Stimulated activated CD4-positive, alpha-beta T cell treated with anti-CD3 and anti-CD28 coated beads, Interleukin-1b, Interleukin-23, amount 100 ng/mL, for 1 hour (primary cell): ENCODE measurements at places on chromosomes 7 and 10.

DNA sequence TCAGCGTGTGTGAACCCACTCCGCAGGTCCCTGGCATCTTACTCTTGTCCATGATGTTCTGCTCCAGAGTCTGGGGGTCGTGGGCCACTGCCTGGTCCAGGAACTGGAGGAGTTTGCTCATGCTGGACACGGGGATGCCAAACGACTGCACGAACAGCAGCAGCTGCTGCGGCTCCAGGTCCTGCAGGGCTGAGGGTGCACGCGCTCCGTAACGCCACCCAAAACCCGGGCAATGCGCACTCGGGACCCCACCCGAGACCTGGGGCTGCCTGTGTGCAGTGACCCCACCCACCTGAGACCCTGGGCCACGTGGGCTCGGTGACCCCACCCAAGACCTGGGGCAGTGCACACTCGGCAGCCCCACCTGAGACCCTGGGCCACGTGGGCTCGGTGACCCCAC, 22.0 kb upstream of the MICALL2 start:
- DNase-seq, result no peak

- DNase-seq, result no peak
These were observed 46.9 kb downstream of the CUZD1 start for GRCh38 chr10:122798704-122799231.

DNA sequence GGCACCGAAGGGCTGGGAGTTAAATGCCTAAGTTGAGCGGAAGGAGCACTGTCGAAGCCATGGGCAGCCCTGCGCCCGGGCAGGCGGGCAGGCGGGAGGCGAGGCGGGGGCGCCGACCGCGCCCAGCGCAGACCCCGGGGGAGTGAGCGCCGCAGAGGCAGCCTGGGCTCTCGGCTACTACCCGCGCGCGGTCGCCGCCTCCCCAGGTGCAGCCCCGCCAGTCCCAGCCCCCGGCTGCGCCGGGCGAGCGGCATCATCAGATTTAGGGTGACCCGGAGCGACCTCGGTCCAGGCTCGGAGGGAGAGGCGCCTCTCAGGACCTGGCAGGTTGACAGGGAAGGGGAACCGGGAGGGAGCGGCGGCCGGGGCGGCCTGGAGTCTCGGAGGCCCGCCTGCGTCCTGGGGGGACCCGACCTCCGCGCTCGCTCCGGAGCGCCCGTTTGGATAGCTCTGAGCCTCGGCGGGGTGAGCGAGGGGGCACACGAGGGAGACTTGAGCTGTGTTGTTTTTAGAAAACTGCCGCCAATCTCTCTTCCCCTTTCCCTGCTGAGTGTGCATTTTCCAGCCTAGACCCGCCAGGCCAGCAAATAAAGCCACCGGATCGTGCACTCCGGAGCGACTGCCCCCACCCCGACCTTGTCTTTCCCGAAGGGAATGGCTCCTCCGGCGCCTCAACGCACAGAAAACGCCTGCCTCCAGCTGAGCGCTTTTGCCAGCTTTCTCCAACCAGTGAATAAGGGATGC, 2.3 kb upstream of the NRP1 start:
- no peak for DNase-seq

- no peak for DNase-seq
These were observed 290.9 kb downstream of the PTPRN2 start for GRCh38 chr7:158296798-158297104.

- no peak for DNase-seq
These were observed 101.1 kb downstream of the LYZL1 start for GRCh38 chr10:29389935-29390334.

GRCh38 chr7:11699666-11700065, 132.3 kb downstream of the THSD7A start:
- DNase-seq, result no peak

DNA sequence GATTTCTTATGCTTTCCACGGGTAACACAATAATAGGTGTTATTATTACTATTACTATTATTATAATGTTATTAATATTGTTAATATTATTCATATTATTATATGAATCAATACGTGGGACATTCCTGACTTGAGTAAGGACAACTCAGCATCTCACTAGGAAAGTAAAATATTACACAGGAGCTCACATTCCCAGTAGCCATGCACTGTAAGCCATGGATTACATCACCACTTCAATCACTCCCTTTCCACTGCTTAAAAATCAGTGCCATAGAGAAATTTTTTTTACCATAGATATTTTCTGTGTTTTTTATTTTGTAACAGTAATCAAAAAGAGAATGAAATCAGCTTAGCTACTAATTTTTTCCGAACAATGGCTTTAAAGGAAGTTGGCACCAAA, 68.5 kb upstream of the DGKI start:
- no peak for DNase-seq

DNA sequence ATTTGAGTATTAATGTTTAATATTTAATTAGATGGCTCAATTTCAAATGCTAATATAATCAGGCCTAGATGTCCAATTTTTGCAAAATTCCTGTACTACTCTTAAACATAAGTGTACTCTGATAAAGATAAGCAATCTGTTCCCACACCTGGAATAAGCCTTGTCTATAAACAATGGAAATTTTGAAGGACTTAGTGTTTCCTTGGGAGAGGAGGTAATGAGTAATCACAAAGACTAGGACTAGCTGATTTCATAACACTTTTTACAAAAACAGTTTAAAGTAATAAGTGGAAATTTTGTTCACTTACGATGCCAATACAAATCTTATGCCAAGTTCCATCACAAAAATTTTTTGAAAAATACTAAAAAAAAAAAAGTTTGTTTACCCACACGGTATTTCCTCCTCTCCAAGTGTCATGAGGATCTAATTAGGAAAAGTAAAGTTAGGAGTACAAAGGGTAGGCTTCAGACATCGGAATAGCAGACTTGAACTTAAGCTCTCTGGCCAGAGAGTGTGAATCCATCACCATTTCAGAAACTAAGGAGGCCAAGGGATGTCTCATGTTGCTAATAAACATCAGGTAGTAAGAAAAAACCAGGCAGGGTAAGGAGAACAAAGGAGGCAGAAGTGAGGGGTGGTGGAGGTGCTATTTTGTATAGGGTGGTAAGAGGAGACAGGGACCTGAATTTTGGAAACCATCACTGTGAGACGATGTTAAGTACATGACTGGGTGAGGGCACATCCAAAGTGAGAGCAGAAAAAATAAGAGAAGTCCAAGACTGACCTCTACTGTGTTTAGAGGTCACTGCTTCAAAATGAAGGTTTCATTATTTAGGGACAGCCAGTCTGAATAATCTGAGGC, 61.3 kb downstream of the RAPGEF5 start:
- DNase-seq, result no peak

- no peak for DNase-seq
These were observed 4.1 kb downstream of the IL6 start for GRCh38 chr7:22730921-22731654.

GRCh38 chr7:74455928-74456327, 2.2 kb downstream of the GTF2IRD1 start:
- DNase-seq, result no peak

DNA sequence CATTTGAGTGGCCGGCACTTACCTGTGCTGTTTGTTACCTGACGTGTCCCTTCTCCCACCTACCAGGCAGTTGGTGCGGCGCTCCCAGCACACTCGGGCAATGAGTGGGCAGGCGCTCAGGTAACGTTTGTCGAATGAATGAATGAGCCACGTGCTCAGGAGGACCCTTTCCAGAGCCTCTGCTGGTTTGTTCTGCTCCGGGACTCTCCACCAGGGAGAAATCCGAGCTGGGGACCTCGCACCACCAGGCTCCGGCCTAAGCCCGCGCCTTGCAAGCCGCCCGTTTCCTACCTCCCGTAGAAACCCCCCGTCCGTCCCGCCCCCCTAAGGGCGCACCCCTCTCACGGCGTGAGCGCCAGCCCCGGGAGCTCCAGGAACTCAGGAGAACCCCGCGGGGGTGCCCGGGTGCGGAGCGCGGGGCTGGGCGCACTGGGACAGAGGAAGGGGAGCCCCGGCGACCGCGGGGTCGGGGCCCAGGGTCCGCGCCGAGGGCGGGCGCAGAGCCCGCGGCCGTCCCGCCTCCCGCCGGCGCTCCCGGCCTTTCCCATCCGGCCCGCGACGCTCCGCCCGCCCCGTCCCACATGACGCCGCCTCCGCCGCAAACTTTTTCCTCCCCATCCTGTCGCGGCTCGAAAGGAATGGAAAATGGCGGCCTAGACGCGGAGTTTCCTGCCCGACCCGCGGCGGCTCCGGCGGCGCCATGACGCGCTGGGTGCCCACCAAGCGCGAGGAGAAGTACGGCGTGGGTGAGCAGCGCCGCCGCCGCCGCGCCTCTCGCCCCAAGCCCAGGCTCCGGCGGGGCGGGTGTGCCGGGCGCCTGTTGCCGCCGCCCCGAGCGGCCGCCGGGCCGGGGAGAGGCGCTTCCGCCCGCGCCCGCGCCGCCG, at the start of gene DOCK1:
TSS of gene DOCK1 (plus strand) at position 611 of the 884 bp plus-strand sequence. CDS start at position 701, 90 bp downstream.
- no peak for DNase-seq

- no peak for DNase-seq
These were observed 32.2 kb upstream of the UTF1 start for GRCh38 chr10:133197786-133198185.

- DNase-seq, result no peak
These were observed 46.1 kb upstream of the ZMIZ1 start for GRCh38 chr10:79022565-79023230.

DNA sequence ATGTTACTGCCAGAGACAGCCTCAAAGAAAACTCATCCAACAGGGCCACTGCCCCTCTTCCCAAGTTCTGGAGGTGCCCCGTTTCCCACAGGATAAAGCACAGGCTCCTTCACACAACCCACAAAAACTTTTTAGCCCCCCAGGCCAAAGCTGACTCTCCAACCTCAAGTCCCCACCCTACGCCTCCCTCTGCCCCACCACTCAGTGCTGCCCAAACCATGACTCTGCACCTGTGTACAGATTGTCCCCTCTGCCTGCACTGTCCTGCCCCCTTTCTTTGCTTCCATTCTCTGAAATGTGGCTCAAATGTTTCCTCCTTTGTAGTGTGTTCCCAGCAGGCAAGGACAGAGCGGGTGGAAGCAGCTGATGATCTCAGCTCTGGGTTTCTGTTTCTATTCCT, 284.0 kb downstream of the GRID1 start:
- no peak for DNase-seq

GRCh38 chr10:58013406-58013805, 254.3 kb downstream of the IPMK start:
- DNase-seq, result no peak

- no peak for DNase-seq
These were observed 2.8 kb downstream of the PRF1 start for GRCh38 chr10:70599791-70600190.

- DNase-seq, result no peak
These were observed 99.1 kb upstream of the SEC61G start for GRCh38 chr7:54858008-54858692.

DNA sequence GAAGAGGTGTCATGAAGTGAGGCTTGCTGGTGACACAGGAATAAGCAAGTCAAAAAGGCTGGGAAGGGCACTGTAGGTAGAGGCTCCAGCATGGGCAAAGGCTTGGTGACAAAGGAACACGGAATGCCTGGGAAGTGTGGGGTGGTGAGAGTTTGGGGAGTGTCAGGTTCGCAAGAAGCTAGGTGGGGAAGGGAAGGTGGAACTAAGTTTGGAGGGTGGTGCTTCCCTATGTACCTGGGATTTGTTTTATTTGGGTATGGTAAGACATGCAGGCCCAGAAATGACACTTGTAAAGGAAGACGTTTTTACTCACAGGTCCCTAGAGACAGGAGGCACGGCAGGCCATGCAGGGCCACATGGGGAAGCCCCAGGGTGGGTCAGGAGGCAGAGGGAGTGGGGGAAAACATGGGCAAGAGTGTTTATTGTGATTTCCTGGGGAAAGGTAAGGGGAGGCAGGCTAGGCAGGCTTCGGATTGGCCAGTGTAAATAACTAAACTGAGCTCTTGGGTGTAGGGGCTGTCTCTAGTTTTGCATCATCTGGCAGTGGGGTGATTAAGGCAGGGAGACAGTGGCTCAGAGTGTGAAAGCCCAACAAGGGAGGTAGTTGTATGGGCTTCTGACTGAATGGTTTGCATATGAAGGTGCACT, 52.1 kb downstream of the SH2D4B start:
- no peak for DNase-seq

DNA sequence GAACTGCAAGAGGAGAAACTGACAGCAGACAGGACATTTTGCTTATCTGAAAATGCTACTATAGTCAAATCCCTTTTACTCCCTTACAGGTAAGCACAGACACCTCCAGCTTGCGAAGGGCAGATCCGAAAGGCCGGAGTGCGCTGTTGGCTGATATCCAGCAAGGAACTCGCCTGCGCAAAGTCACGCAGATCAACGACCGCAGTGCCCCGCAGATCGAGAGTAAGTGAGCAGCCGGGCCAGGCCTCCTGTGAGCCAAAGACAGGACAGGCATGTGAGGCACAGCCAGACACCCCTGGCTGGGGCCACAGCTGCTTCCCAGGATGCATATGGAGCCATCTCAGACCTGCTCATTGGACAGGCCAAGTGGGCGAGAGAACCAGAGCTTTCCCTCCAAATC, 69.4 kb downstream of the WIPF3 start:
- no peak for DNase-seq

- DNase-seq, result no peak
These were observed 15.2 kb upstream of the GALNTL5 start for GRCh38 chr7:151941009-151941408.

DNA sequence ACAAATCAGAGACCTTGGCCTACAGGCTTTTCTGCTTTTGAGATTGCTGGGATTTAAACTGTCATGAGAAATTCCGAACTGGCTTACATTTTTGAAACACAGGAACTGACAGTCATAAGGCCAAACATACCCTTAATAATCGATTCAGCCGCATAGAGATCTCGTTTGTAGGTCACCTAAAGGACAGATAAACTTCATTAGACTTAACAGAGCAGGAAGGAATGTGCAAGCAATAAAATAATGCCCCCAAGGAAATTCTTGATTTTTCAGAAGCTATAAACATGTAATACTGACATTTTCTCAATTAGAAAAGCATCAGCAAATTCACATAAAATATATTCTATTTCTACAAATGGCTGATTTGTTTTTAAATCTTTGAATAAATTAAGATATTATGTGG, 120.0 kb downstream of the CRPPA start:
- no peak for DNase-seq

DNA sequence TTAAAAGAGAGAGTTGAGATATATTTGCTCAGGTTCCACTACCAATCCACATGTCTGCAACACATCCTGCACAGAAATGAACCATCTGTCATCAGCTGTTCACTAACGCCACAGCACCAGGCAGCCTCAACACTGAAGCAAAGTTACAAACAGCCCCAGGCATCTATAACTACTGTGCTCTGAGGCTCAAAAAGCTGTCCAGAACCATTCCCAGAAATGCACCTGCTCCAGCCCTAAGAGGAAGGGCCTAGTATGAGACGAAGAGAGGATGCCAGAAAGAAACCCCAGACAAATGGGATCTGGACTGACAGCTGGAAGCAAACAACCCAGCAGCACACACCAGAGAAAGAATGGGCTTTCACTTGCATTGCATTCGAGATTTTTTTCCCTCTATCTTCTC, 159.3 kb downstream of the ELMO1 start:
- DNase-seq, result no peak

- no peak for DNase-seq
These were observed 171.8 kb downstream of the SLIT1 start for GRCh38 chr10:97013983-97014382.

DNA sequence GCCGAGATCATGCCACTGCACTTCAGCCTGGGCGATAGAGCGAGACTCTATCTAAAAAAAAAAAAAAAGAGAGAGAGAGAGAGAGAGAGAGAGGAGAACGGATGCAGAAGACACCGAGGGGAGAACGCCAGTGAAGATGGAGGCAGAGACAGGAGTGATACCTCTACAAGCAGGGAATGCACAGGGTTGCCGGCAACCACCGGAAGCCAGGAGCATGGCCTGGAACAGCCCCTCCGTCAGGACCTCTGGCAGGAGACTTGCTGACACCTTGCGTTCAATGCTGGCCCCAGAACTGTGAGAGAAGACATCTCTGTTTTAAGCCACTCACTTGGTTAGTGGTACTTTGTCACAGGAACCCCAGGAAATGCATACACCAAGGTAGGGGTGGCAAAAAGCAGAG, 38.1 kb upstream of the DUSP5 start:
- DNase-seq, result no peak
